ENCODE measurements at places on chromosomes 2 and 18.

- peak; percentile 73 for DNase-seq
These were observed 8.1 kb downstream of the METTL21A start for GRCh38 chr2:207617011-207617671.

DNA sequence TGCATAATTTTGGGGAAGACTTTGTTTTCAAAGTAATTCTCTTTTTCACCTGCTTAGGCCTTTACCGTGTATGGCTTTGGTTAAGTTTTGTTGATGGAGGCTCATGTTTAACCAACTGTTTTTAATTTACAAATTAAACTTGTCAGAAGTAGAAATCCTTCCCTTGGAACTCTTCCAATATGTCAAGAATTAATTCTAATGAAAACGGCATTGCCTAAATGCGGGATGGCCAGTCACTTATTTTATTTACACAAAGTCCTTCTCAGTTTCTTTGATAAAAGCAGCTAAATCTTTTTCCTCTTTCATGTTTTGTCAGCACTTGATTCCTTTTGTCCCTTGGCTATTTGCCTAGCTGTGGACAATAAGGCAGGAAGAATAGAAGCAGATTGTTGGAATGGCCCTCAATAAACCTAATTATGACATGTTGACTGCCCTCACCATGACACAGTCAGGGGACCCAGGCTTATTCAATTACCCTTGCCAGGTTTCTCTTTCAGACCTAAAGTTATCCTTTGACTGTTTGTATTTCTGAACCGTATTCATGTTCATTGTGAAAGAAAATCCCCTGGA lies 26.3 kb downstream of the PAX3 start:
- DNase-seq: no peak

- no peak for DNase-seq
These were observed 202.3 kb downstream of the SPP2 start for GRCh38 chr2:234252772-234253171.

- no peak for DNase-seq
These were observed 30.4 kb downstream of the TOGARAM2 start for GRCh38 chr2:29011418-29012060.

DNA sequence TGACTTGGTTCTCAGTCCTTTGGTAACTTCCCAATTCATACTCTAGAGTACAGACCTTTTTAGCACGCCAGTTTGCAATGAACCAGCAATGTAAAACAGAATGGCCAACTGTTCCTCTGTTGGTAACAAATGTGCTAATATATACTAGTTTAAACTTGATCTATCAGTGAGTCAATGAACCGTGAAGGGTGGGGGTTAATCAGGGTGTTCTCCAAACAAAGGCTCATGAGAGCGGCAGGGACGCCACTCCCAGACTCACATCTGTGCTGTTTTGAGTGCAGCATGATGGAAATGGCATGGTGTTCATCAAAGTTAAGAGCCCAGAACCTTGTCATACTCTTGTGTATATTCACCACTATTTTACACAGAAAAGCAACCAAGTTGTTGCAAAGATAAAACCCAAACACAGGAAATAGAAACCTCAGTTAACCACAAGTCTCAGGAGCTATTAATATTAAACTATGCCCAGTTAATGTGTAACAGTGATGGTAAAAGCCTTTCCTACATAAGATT lies 70.3 kb downstream of the CERKL start:
- DNase-seq: no peak

Measured in GM03348 (cell line).